ENCODE measurements at places on chromosomes 5 and 9.

DNA sequence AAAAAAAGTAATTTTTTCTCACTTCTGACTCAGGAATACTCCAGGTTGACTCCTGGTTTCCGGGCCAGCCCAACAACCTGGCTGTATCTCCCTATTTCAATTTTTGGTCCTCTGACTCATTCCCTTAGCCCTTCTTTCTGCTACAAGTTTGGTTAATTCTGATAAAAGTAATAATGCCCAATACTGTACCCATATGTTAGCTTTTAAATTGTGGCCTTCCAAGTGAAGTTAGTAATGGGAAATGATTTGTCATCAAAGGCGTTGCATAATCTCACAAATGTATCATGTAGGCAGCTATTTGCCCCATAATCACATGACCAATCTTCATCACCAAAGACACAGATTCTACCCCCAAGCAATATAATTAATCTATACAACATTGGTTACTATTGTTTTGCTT lies 31.1 kb upstream of the BNC2 start:
- no peak for DNase-seq

- DNase-seq, result no peak
Measured at GRCh38 chr9:133786371-133786753, 48.2 kb upstream of the SARDH start.

- DNase-seq, result no peak
Measured at GRCh38 chr9:73719660-73720059, 568.0 kb downstream of the ANXA1 start.

DNA sequence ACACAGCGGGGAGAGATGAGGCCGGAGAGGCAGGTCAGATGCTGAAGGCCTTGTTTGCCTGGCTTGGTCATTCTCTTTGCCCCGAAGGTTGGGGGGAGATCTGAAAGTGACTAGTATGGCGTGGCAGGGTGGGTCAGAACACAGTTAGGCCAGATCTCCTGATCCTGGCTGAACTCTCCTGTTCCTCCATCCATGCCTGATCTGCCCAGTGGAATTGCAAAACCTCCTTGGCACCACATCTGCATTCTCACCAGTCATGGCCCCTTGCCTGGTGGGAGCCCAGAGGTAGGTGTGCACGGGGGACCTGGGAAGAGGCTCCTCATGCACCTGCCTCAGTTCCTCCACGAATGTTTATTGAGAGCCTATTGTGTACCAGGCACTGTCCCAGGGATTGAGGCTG lies 23.2 kb downstream of the TEX53 start:
- DNase-seq, result no peak

GRCh38 chr5:10655972-10656830 lies 92.3 kb downstream of the ANKRD33B start:
- DNase-seq, result no peak

- no peak for DNase-seq
Measured at GRCh38 chr9:137256856-137257255, 1.7 kb downstream of the NELFB start.

GRCh38 chr5:169178274-169178673 lies 122.7 kb downstream of the SLIT3 start:
- no peak for DNase-seq

DNA sequence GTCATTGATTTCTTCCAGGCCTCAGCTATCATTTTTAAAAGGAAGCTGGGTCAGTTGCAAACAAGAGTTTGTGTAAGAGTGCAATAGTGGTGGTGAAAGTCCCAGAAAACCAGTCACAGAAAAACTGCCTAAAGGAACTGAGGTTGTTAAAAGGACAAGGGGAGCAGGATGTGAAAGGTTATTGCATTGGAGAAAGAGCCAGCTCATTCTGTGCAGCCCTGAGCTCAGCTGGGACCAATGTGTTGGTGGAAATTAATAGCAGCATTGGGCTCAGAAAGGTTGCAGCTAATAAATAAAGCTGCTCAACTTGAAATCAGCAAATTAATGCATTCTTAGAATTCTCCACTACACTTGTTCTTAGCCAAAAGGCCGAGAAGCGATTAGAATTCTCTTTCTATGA lies 34.9 kb downstream of the NREP start:
- no peak for DNase-seq

GRCh38 chr5:135245521-135246499 lies 153.2 kb downstream of the MACROH2A1 start:
- DNase-seq, result no peak

DNA sequence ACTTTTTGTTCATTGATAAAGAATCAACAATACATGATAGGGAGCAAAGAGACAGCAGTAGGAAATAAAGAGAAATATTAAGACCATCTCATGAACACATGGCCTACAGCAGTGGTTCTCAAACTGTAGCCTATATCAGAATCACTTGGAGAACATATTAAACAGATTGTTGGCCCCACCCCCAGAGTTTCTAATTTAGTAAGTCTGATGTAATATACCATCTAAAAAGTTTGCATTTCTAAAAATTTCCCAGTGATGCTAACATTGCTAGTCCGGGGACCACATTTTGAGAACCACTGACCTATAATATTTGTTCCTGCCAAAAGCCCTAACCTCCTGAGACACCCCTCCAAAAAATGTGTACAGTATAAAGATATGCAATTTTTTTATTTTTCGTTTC lies 306.2 kb upstream of the NREP start:
- DNase-seq, result no peak

DNA sequence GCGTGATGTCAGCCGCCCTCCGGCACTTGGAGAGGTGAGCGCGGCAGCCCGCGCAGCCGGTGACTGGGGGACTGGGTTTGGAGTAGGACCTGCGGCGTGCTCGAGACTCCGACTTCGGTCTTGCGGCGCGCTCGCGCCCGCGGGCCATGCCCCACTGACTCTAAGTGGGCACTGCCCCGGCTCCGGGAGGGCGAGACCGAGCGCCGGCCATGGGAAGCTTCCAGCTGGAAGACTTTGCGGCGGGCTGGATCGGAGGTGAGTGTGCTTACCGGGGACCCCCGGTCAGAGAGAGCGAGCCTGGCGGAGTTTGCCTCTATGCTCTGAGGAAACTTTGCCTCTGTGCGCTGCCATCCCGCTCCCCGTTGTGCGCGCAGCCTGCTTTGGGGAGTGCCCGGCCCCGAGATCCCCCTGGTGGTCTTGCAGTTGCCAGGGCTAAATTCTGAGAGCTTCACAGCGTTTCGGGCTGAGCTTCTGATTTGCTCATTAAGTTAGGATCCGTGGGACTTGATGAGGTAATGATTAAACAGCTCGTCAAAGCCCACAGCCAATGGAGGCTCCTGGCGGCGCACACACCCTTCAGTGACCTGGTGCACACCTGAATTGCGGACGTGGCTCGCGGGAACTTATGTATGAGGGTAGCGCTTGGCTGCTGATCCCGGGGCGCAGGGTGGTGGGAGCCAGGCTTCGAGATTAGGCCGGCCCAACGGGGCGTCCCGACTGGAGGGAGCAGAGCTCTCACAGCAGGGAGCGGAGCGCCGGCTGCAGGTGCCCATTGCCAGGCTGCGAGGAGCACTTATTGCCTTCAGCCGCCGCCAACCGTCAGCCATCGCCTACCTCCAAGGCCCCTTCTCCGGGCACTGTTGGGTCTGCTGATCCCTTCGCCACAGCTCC lies at the start of gene SLC25A48:
TSS of gene SLC25A48 (plus strand) at position 25 of the 891 bp plus-strand sequence. CDS start at position 210, 185 bp downstream.
- DNase-seq, result no peak

GRCh38 chr5:134458234-134459009 lies 46.7 kb upstream of the CDKN2AIPNL start:
- DNase-seq, result no peak

- no peak for DNase-seq
Measured at GRCh38 chr9:12790001-12790400, 15.2 kb downstream of the LURAP1L start.

DNA sequence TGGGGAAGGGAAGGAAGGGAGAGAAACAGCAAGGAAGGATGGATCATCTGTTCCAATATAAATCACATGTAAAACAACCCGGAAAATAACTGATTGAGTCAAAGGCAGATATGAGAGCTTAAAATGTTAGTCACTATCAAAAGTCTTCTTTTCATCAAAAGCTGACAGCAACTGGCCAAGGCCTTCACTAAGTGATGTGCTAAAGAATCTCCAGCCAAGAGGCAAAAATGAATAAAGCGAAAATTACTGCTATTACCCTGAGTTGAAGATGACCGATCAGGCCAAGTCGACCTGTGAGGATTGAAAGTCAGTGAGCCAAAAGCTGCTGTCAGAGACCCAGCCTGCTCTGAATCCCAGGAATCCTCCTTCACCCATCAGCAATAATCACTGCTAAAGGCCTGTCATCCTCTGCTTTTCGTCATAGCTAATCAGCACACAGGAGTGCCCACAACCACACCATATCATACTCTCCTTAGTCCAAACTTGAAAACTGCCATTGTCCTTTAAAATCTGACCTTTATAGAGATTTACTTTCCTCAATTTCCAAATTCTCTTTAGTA lies 736.9 kb downstream of the TLE1 start:
- no peak for DNase-seq

GRCh38 chr5:19401032-19401431 lies 587.0 kb downstream of the CDH18 start:
- DNase-seq, result no peak

DNA sequence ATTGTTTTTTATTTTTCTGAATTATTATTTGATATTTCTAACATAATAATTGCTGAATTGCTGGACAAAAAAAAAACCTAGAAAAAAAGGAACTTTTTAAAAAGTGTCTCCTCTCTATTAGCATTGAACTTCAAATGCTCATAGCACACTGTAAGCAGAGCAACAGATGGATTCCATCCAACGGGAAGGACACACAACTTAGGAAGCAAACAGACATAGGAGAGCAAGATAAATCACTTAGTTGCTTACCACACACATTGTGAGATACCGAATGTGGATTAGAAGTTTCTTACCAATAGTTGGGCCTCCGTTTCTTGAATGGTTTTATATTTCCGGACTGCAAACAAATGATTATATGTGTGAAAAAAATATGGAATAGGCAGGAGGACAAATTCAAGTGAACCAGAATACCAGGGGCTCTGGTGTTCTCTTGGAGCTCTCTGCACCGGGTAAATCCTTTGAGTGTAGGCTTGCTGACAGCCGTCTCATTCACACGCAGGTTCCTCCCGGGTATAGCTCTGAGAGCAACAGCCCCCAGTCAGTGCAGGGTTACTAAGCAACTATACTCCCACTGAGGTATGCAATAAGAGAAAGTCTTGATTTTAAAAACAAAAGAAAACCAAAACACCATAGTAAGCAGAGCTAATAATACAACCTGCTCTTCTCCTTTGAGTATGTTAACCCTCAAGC lies 217.6 kb downstream of the TMEM167A start:
- DNase-seq, result no peak

- no peak for DNase-seq
Measured at GRCh38 chr5:111928511-111928910, 171.5 kb upstream of the NREP start.

Data from esophagus squamous epithelium (tissue), 5 donors.